ENCODE measurements at places on chromosomes 3 and 15.

GRCh38 chr3:42827023-42827422, 17.8 kb downstream of the ACKR2 start:
- DNase-seq, result no peak

- no peak for DNase-seq
Measured at GRCh38 chr3:24340966-24341365, 153.7 kb downstream of the THRB start.

DNA sequence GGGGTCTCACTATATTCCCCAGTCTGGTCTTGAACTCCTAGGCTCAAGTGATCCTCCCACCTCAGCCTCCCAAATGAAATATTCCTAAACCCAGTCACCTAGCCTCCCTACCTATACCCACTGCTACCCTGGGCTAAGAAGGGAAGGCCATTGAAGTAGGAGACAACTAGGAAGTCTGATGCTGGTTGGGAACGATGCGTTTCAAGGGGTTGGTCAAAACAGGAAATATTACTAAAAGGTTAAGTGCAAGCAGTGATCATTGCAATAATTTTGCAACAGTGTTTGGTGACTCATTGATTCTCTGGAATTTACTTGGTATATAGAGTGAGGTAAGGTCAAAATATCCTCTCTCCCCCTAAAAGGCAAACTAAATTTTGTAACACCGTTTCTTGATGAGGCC, 4.6 kb upstream of the UQCRC1 start:
- no peak for DNase-seq

DNA sequence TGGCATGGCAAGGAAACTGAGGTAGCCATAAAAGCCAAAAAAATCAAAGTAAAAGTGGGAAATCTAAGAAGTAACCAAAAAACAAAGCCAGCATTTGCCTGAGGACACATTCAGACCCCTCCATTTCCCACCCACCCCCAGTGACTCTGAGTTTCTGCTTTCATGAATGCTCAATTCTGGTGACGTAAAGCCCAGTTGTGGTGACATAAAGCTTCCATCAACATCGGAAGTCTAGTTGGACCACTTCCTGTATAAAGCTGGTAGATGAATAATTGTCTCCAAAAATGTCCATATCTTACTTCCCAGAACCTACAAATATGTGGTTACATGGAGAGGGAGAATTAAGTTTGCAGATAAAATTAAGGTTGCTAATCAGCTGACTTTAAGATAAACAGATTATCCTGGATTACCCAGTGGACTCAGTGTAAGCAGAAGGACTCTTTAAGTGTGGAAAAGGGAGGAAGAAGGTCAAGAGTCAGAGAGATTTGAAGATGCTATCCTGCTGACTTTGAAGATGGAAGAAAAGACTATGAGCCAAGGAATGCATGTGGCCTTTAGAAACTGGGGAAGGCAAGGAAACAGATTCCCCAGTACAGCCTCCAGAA, 62.0 kb upstream of the ST3GAL6 start:
- no peak for DNase-seq

- DNase-seq, result no peak
Measured at GRCh38 chr3:169546368-169546767, 117.1 kb downstream of the MECOM start.

DNA sequence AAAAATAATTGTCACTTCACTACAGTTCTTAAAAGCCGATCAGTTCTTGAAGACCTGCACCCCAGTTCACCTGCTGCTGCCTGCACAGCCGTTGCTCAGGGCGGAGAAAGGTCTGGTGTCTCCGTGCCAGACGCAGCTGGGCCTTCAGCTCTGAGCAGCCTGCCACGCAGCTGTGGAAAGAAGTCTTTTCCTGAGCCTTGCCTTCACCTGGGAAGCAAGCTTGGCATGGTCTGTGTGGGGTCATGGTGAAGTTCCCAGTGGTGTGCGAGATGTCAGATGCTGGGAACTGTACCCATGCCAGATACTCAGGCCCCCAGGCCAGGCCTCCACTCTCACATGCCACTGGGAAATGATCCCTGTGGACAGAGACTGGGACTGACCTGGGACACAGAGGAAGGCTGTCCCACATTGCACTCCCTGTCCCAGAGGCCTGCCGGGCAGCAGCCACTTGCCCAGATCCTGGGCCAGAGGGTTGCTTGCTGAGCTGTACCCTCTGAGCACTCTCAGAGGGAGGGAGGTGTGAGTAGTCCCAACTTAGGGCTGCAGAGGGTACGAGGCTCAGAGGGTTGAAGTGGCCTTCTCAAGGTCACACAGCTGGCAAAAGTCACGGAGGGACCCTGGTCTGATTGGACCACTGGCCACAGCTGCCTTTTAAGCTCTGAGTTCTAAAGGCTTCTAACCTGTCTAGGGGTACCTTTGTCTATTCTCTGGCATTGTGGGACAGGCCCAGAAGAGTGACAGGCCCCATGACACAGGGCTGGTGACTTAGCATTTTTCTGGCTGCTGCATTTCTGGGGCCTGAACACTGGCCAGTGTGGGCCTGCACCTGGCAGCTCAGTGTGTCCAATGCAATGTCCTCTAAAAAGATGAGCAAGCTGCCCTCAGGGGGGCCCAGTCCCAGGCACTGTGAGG, 55.4 kb downstream of the KLF13 start:
- DNase-seq, result no peak

Measured in caudate nucleus (tissue), 63 donors.